ENCODE measurements at places on chromosomes 12 and 14. TPM values are rescaled to one million over a fixed set of nuclear protein-coding genes. Genes with fewer than 3 reads are reported as not detected.

Gene PUS1
- 10.9 TPM for total RNA-seq

Gene STAB2
- 1.4 TPM for total RNA-seq

Gene PWP1
- total RNA-seq, result 58.0 TPM

Gene IFNG-AS1
- not detected for total RNA-seq

Gene LUM
- total RNA-seq, result 147 TPM

Gene P3H3
- total RNA-seq, result 25.6 TPM

Gene GZMB
- not detected for total RNA-seq

Gene KRT79
- total RNA-seq, result not detected

Gene GLIPR1L1
- total RNA-seq, result not detected

Gene SYCP3
- total RNA-seq, result 0.21 TPM

Gene C1R
- 282 TPM for total RNA-seq

Gene CCNB1IP1
- 39.9 TPM for total RNA-seq

Gene FGF23
- not detected for total RNA-seq

GRCh38 chr12:57735198-57735855 is 3.2 kb downstream of the AGAP2 start:
- DNase-seq, result peak; percentile 97

DNA sequence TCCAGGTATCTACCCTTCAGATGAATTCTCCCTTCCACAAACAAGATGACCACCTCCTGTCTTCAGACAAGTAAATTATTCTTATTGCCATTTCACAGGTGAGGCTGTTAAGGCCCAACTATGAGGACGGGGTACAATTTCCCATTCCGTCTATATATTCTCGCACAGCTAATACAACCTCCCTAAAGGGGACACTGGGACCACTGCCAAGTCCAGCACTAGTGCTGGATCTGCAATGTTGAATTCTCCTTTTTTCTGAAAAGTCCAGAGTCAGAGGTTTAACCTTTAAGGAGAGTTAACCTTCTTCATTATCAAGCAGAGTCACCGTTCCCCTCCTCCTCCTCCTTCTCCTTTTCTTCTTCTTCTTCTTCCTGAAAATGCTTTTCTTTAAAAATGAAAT is 130.4 kb upstream of the PARP11 start:
- no peak for DNase-seq

DNA sequence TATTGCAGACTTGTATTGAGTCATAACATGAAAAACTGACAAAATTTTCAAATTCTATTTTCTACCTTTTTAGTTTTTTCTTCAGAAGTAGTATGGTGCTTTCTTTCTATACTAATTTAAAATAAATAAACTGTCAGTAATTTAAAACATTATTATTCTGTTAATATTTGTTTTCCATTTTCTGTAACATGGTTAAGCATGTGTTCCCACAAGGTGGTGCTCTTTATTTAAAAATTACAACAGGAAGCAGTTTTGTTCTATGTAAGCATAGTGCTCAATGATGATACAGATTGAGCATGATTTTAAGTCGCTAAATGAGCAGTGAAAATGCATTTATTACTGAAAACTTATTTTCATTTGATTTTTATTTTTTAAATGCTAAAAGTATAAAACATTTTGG is 114.6 kb downstream of the PPFIA2 start:
- peak; percentile 29 for DNase-seq

GRCh38 chr14:100015251-100015655 is 50.0 kb upstream of the EVL start:
- DNase-seq, result no peak

GRCh38 chr12:81956468-81956860 is 197.3 kb upstream of the PPFIA2 start:
- DNase-seq, result no peak

- DNase-seq, result peak; percentile 44
Measured at GRCh38 chr12:14853961-14854360, 10.6 kb upstream of the ART4 start.

DNA sequence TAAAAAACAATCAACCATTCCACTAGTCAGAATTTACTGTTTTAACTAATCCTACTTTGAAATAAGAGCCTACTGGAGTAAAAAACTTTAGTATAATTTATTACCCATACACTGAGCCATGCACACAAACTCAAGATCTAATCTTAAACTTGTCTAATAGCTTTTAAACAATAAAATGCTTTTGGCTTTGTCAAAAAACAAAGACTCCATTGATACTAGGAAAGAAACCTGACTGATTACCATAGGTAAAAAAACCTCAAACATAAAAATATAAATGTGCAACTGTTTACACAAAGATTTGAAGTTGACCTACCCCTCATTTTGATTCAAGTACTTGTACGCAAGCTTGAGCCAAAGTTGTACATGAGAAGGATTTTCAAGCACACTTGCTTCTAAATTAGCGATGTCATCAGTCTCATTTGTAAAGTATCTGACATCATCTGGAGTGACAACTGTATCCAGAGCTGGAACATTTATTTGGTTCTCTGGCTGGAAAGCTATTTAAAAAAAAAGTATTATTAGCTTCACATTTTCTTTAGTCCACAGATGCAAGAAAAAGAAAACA is 36.1 kb downstream of the ZFC3H1 start:
- DNase-seq, result peak; percentile 35

DNA sequence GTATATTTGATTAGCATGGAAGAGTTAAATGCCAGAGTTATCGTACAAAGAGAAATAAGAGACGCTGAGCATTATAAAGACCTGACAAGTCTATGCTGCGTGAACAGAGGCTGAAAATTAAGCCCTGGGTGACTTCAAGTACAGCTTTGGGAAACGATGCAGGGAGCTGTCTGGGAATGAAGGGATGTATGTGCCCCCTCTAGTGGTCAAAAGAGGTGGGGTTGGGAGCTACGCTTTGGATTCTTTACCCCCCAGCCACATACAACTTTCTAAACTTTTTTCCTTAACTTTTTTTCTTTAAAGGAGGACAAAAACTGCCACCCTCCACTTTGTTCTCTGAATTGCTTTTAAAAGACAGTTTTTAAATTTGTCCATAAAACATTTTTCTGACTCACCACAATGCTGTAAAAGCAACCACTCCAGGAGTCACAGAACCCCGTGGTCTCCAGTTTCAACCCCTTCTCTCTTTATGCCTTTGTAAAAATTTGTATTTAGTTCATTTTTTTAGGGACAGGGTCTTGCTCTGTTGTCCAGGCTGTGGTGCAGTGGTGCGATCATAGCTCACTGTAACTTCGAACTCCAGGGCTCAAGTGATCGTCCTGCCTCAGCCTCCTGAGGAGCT is 59.4 kb downstream of the ZNF664 start:
- DNase-seq, result peak; percentile 72

DNA sequence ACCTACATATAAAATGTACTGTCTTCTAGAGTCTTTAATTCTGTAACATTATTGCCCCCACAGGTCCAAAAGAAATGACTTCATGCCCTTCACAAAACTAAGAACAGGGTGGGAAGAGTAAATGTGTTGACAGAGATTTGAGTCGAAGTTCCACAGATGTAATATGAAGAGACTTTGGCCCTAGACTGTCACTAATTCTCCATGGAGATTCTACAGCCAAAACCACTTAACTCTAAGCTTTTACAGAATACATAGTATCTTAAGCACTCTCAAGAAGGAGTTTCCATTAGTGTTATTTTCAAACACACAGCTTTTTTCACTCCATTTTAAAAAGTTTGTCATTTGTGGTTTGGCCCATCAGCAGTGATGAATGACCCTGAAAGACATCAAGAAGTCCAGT is 56.3 kb downstream of the ABCC9 start:
- DNase-seq, result no peak

DNA sequence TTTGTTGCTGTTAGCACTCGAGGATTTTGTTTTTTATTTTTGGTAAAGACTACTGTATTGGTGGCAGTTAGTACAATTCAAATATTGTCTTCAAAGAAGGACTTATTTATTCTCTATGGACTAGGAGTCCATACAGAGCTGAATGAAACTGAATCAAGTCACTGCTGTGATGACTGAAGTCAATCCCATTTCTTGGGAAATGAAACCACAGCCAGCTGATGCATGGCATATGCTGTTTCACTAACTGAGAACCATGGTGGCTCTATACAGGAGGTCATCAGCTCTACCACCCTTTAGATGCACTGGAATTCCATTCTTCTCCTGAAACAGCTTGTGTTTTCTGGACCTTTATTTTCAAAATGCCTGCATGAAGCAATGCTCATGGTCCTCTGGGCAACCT is 22.2 kb downstream of the VTI1B start:
- peak; percentile 10 for DNase-seq

DNA sequence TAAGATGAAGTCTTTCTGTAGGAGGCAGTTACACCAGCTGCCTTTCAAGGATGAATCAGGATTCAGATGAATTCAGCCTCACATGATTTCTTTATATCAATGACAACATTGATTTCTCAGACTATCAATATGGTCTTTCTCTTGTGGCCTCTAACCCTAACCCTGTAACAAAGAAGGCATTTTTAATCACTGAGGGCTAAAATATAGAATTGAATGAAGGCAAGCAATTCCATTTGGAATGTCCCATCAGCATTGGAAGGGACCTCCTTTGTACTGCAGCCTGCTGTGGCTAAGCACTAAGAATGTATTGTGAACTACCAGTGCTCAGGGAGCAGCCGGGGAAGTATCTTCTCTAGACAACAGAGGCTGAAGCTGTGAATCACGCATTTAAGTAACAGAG is 90.6 kb upstream of the FRMD6 start:
- no peak for DNase-seq

- peak; percentile 75 for DNase-seq
Measured at GRCh38 chr12:78402366-78403134, 462.0 kb upstream of the SYT1 start.

- no peak for DNase-seq
Measured at GRCh38 chr12:24361877-24362580, 412.6 kb upstream of the SOX5 start.

GRCh38 chr14:95516554-95517181 is at the start of gene SYNE3:
TSS of gene SYNE3 (minus strand) at chr14:95516650. CDS start at chr14:95475821, 40,829 bp downstream.
- peak; percentile 57 for DNase-seq

DNA sequence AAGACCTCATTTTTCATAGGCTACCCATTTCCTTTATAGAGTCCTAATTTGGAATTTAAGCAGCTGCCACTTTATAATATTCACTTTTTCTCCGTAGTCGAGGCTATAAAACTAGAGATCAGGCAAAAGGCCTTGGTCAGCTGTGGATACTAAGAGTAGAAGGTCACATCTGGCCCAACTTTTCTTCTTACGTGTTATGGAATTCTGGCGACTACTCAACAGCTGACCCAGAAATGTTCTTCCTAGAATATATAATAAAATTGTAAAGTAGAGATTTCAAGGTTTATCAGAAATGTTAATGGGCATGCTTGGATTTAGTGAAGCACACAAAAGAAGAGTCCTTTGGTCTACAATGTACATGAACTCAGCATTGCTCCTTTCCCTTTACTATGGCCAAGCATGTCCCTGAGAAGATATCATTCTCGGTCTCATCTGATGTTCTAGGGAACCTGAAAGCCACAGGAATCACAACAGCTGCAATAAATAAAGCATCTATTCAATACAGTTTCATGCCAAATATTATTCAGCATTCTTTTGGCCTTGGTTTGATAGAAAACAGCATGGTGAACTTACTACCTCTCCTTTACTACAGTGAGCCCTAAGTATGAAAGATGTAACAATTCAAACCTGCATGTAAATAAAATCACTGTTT is 261.4 kb upstream of the NPAS3 start:
- DNase-seq, result peak; percentile 45

GRCh38 chr14:58863661-58864345 is 226.0 kb downstream of the DACT1 start:
- DNase-seq, result no peak

DNA sequence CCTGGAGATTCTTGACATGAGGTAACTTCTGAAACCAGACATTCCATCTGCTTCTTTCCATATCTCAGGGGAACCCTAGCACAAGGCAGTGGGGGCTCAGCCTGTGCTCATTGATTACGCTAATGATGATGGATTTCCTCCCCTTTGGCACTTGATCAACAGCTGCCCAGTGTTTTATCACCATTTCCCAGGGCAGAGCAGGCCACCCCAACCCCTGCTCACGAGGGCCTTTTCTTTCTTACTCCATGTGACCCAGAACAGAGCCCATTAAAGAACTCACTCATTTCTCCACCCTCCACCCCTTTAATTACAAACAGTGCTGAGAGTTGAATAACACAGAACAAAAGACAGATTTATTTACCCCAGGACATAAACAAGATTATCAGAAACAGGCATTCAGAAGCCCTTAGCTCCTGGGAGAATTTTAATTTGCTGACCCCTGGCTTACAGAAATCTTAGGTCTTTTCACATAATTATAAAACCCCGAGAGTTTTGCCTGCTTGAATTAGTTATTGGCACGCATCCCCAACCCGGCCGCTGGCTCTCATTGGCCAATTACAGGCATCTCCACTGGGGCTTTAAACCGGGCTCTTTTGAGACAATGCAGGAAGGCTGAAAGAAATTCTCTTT is 32.0 kb upstream of the CCDC60 start:
- DNase-seq, result no peak

DNA sequence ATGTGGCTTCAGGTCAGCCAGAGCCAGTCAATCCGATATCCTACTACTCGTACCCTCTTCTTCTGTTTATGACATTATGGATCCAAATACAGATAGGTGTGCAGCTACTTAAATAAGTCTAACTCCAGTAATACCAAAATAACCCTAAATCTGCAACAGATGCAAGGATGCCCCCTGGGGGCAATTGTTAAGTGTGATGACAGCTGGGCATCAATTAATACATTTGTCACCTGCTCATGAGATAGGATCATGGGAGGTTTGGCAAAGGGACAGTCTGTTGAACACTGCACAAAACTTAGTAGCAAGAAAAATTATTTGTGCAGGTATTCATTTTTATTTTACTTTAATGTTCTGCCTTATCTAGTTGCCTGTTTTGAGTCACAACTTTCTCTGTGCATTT is 83.2 kb downstream of the SLC38A6 start:
- peak; percentile 50 for DNase-seq

GRCh38 chr12:49539406-49540228 is 787 bp downstream of the KCNH3 start:
- DNase-seq, result no peak

- peak; percentile 74 for DNase-seq
Measured at GRCh38 chr12:113366827-113367226, 8.4 kb downstream of the PLBD2 start.

DNA sequence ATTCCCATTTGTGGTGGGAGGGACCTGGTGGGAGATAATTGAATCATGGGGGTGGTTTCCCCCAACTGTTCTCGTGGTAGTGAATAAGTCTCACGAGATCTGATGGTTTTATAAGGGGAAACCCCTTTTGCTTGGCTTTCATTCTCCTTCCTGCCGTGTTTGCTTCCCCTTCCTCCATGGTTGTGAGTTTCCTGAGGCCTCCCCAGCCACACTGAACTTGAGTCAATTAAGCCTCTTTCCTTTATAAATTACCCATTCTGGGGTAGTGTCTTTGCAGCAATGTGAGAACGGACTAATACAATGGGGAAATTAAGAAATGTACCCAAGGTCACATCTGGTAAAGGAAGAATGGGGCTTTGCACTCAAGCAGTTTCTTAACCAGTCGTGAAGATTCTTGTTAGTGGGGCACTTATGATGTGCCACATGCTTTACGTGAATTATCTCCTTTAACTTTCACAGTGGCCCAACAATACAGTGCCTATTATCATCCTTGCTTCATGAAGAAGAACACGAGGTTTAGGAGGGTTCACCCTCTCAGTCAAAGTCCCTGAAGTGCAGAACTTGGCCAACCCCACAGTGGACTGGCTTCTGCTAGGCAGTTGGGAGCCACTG is 234.3 kb downstream of the EFCAB11 start:
- no peak for DNase-seq
